Type B pancreatic cell (in vitro differentiated cells): ENCODE measurements at places on chromosomes 12 and 14. TPM values are rescaled to one million over a fixed set of nuclear protein-coding genes. Genes with fewer than 3 reads are reported as not detected.

The ZC2HC1C gene
- 3.7 and 4.7 TPM in 2 replicates for total RNA-seq

The CRIP1 gene
- 5.1 and 15.4 TPM in 2 replicates for total RNA-seq

The SLC38A4 gene
- total RNA-seq: 11.8 and 14.4 TPM in 2 replicates

The MAP3K9 gene
- 14.9 and 27.4 TPM in 2 replicates for total RNA-seq

The STAT2 gene
- 132 and 139 TPM in 2 replicates for total RNA-seq

The NDRG2 gene
- 150 and 214 TPM in 2 replicates for total RNA-seq

The C12orf42 gene
- not detected in 2 replicates for total RNA-seq

The SIX6 gene
- not detected in 2 replicates for total RNA-seq

The AMN gene
- total RNA-seq: 18.3 and 51.7 TPM in 2 replicates

The LTBP2 gene
- total RNA-seq: 1.1 and 2.4 TPM in 2 replicates

The FKBP4 gene
- 127 and 283 TPM in 2 replicates for total RNA-seq

The DPF3 gene
- total RNA-seq: 4.5 and 5.8 TPM in 2 replicates

The FKBP11 gene
- 44.6 and 56.3 TPM in 2 replicates for total RNA-seq
